ENCODE measurements at places on chromosomes 4 and X. TPM values are rescaled to one million over a fixed set of nuclear protein-coding genes. Genes with fewer than 3 reads are reported as not detected.

- DNase-seq = no peak
Observed at GRCh38 chrX:1767026-1767425, 152.2 kb downstream of the ASMT start.

GRCh38 chr4:76923619-76924357, 25.8 kb upstream of the SEPTIN11 start:
- no peak for DNase-seq

Gene CYLC1
- total RNA-seq = not detected

Gene ZNF711
- 1.0 TPM for total RNA-seq

Gene HPGD
- 0.26 TPM for total RNA-seq
